ENCODE measurements at places on chromosomes 2 and 18.

- no peak for DNase-seq
- no peak overlapping the region for H3K4me3 ChIP-seq
- H3K27me3 ChIP-seq: no peaks in the 10 kb centered on the region
- no peak overlapping the region for H3K27ac ChIP-seq
Observed at GRCh38 chr2:221304916-221305315, 267.2 kb downstream of the EPHA4 start.

DNA sequence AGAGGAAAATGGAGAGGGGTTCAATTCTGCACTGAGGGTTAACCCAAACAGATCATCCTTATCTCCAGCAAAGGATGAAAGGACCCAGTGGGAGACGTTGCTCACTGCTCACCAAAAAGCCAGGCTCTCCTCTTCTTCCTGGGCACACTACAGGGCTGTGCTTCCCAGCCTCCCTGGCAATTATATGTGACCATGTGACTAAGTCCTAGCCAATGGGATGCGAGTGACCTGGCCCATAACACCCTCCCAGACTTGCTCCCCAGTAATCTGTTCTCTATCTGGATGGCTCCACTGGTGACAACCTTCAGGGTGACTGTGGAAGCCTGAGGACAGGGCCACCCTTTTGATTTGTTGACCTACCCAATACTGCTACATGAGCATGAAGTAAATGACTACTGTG lies 10.9 kb upstream of the PRKCE start:
- peaks cover 5% of the 10 kb centered on the region for H3K4me1 ChIP-seq
- H3K27ac ChIP-seq: no peak overlapping the region
- H3K4me3 ChIP-seq: no peak overlapping the region
- DNase-seq: no peak

- no peak overlapping the region for H3K27ac ChIP-seq
- no peaks in the 10 kb centered on the region for H3K36me3 ChIP-seq
- no peaks in the 10 kb centered on the region for H3K4me1 ChIP-seq
- no peak for DNase-seq
Observed at GRCh38 chr2:22850310-22850709, 534.7 kb upstream of the KLHL29 start.

- H3K27me3 ChIP-seq: no peaks in the 10 kb centered on the region
- no peak for DNase-seq
- H3K36me3 ChIP-seq: no peaks in the 10 kb centered on the region
- H3K4me1 ChIP-seq: no peaks in the 10 kb centered on the region
- H3K27ac ChIP-seq: no peak overlapping the region
- H3K4me3 ChIP-seq: no peak overlapping the region
Observed at GRCh38 chr2:187502467-187502866, 51.8 kb downstream of the TFPI start.

DNA sequence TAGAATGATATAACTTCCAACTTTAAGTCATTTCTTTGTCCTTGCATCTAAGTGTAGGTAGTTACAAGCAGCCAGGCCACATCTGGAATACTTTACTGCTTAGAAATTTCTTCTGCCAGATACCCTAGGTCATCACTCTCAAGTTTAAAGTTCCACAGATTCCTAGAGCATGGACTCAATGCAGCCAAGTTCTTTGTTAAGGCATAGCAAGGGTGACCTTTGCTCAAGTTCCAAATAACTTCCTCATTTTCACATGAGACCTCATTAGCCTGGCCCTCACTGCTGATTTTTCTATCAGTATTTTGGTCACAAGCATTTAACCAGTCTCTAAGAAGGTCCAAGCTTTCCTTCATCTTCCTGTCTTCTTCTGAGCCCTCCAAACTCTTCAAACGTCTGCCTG lies 7.8 kb upstream of the UGT1A9 start:
- no peaks in the 10 kb centered on the region for H3K27me3 ChIP-seq
- no peak overlapping the region for H3K27ac ChIP-seq
- no peaks in the 10 kb centered on the region for H3K36me3 ChIP-seq
- DNase-seq: no peak

- H3K27ac ChIP-seq: peak overlapping the region; percentile 36
- peak; percentile 87 for DNase-seq
- no peak overlapping the region for H3K4me3 ChIP-seq
- H3K27me3 ChIP-seq: no peaks in the 10 kb centered on the region
- H3K36me3 ChIP-seq: no peaks in the 10 kb centered on the region
Observed at GRCh38 chr2:160583146-160583535, 89.5 kb upstream of the RBMS1 start.

DNA sequence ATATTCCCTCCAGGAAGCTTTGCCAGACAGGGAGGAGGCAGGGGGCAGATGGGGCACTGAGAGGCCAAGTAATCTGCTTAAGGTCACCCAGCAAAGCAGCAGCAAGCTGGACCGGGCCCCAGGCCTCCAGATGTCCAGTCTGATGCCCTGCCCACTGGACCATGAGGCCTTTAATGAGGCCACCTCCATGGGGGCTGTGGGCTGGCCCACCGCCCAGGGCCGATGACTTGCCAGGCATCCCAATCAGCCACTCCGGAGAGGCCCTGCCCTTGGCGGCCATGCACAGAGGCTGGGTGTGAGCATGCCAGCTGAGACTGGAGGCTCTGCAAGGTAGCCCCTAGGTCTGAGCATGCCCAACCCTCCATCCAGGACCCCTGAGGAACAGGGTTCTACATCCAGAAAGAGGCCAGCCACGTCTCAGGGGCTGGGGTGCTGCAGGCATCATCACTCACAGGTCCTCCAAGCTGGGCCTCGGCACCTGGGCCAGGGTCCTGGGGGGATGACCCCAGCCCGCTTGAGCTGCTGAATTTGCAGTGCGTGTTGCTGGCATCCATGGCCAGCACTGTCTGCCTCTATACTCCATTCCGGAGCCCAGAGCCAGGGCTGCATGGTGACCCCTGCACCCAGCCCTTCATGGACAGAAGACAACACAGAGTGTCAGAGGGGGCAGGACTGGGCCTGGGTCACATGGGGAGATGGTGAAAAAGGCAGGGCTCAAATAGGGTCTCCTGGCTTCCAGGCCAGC lies 164.2 kb downstream of the INHBB start:
- no peak overlapping the region for H3K4me3 ChIP-seq
- H3K36me3 ChIP-seq: no peaks in the 10 kb centered on the region
- DNase-seq: peak; percentile 27

DNA sequence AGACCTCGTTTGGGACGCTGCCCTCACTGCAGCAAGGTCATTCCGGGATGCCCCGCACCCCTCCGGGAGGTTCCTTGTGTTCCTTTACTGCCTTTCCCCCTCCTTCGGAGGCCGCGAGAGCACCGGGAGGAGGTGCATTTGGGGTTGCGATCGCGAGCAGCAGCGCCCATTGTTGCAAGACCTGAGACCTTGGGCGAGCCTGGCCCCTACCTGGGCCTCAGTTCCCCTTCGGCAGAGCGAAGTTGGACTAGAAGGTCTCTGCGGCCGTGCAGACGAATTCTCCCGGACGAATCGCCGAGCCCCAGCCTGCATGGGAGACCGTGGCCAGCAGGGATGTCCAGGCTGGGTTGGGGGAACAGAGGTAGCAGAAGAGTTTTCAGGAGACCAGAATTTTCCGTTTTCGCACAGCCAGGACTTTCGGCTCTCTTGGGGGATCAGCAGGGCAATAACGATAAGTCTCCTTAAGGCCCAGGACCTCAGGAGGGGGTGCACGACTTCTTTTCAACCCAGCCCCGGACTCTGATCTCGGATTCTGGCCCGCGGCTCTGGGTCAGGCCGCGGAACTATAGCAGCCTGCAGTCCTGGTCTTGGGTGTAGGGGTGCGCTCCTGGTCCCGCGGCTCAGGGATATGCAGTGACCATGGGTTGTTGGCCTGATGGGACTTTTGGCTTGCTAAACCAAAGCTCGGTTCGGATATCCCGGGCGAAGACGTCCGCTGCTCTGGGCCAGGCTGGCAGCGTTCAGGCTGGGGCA lies 2.8 kb downstream of the GDF7 start:
- H3K27me3 ChIP-seq: peaks cover 91% of the 10 kb centered on the region
- H3K4me3 ChIP-seq: no peak overlapping the region
- H3K27ac ChIP-seq: no peak overlapping the region
- no peaks in the 10 kb centered on the region for H3K36me3 ChIP-seq
- peaks cover 46% of the 10 kb centered on the region for H3K4me1 ChIP-seq
- DNase-seq: no peak

GRCh38 chr2:159051661-159052060 lies 83.2 kb downstream of the TANC1 start:
- H3K4me1 ChIP-seq: peaks cover 23% of the 10 kb centered on the region
- peak; percentile 82 for DNase-seq
- no peak overlapping the region for H3K4me3 ChIP-seq
- peak overlapping the region; percentile 68 for H3K27ac ChIP-seq
- no peaks in the 10 kb centered on the region for H3K36me3 ChIP-seq
- H3K27me3 ChIP-seq: no peaks in the 10 kb centered on the region

DNA sequence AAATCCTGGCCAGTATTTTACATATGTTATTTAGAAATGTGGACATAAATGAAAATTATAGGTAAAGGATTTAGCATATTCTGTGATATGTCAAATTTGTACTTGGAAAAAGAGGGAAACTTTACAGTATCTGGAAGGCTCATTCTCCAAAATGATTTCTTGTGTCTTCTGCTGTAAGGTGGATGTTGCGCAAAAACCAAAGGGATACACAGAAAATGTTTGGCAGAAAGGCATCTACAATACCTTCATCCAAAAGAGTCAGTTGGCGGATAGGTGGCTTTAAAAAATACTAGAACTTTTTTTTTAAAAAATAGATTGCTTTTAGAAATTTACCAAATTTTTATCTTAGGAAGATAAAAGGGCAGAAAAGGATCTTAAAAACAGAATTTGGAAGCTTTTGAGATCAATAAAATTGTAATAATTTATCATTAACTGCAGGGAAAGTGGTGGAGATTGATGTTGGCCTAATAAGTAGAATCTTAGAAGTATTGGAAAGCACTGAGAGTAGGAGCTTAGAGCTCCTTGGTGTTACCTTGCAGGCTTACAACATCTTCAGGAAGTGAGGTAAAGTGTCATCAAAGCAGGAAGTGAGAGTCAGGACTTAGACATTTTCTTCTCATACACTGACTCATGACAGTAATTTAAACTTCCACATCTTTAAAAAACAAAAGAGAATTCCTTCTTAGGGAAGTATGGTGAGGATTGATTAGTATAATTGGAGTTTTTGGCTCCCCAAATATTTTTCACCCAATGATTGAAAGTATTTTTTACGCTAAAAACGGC lies 2.1 kb downstream of the NABP1 start:
- H3K27ac ChIP-seq: no peak overlapping the region
- H3K4me1 ChIP-seq: peaks cover 9% of the 10 kb centered on the region
- H3K27me3 ChIP-seq: no peaks in the 10 kb centered on the region
- peak; percentile 36 for DNase-seq

DNA sequence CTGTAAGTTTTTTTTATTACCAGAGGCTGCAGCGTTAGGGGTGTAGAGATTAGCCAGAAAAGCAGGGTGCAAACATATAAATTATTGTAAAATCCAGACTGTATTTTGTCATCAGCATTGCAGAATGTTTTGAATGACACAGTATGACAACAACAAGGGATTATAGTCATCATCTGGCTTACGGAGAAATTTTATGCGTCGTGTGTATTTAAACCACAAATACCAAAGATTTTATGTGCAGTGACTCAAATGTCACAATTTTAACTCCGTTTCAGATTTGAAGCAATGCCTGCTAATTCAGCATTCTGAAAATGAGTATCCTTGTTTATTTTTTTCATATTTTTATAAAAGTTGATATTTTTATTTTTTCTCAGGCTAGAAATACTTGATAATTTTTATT lies 19.4 kb upstream of the TMX3 start:
- H3K4me3 ChIP-seq: no peak overlapping the region
- no peaks in the 10 kb centered on the region for H3K4me1 ChIP-seq
- H3K27ac ChIP-seq: no peak overlapping the region
- no peaks in the 10 kb centered on the region for H3K36me3 ChIP-seq

DNA sequence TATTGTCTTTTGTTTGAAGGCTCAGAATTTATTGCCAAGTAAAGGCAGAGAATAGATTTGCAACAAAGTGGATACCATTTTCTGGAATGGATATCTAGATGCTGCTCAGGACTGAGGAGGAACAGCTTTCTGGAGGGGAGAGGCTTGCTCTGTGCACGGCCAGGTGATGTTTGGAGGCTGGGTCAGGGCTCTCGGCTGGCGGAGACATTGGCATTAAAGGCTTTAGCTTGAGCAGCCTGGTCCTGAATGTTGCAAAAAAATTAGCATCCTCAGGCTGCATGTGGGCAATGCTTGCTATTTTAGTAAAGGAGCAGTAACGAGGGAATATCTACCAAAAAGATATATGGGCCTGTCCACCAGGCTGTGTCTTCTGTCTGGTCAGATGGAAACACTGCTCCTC lies 20.4 kb downstream of the RNF144A start:
- H3K4me1 ChIP-seq: peaks cover 2% of the 10 kb centered on the region
- no peak for DNase-seq
- peaks cover 16% of the 10 kb centered on the region for H3K36me3 ChIP-seq
- no peak overlapping the region for H3K4me3 ChIP-seq
- H3K27me3 ChIP-seq: no peaks in the 10 kb centered on the region

GRCh38 chr18:14928396-14928795 lies 180.4 kb downstream of the ANKRD30B start:
- no peaks in the 10 kb centered on the region for H3K27me3 ChIP-seq
- H3K4me1 ChIP-seq: no peaks in the 10 kb centered on the region
- no peak overlapping the region for H3K4me3 ChIP-seq
- no peaks in the 10 kb centered on the region for H3K36me3 ChIP-seq

- no peaks in the 10 kb centered on the region for H3K27me3 ChIP-seq
- H3K27ac ChIP-seq: peak overlapping the region; percentile 49
- H3K4me3 ChIP-seq: no peak overlapping the region
- no peaks in the 10 kb centered on the region for H3K36me3 ChIP-seq
- peak; percentile 72 for DNase-seq
- H3K4me1 ChIP-seq: peaks cover 65% of the 10 kb centered on the region
Observed at GRCh38 chr2:239264838-239265651, 135.8 kb downstream of the HDAC4 start.

GRCh38 chr2:65918760-65919187 lies 486.4 kb upstream of the SPRED2 start:
- H3K27ac ChIP-seq: no peak overlapping the region
- H3K4me3 ChIP-seq: no peak overlapping the region
- H3K4me1 ChIP-seq: peaks cover 3% of the 10 kb centered on the region
- H3K36me3 ChIP-seq: no peaks in the 10 kb centered on the region

GRCh38 chr2:234304950-234305349 lies 191.9 kb downstream of the ARL4C start:
- H3K4me1 ChIP-seq: no peaks in the 10 kb centered on the region
- no peak for DNase-seq
- no peak overlapping the region for H3K27ac ChIP-seq
- H3K4me3 ChIP-seq: no peak overlapping the region
- no peaks in the 10 kb centered on the region for H3K36me3 ChIP-seq

DNA sequence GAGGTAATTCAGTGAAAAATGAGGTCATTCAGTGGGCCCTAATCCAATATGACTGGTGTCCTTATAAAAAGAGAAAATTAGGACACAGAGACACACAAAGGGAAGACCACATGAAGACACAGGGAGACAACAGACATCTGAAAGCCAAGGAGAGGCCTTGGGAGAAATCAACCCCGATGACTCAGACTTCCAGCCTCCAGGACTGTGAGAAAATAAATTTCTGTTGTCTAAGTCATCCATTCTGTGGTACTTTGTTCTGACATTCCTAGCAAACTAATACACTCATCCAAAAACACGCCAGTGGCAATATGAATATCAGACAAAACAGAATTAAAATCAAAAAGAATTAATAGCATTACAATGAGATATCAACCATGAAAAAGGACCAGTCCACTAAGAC lies 303.7 kb downstream of the SS18 start:
- no peaks in the 10 kb centered on the region for H3K4me1 ChIP-seq
- DNase-seq: no peak
- H3K27ac ChIP-seq: no peak overlapping the region
- H3K4me3 ChIP-seq: no peak overlapping the region
- no peaks in the 10 kb centered on the region for H3K36me3 ChIP-seq
